ENCODE measurements at places on chromosomes 3 and 15.

DNA sequence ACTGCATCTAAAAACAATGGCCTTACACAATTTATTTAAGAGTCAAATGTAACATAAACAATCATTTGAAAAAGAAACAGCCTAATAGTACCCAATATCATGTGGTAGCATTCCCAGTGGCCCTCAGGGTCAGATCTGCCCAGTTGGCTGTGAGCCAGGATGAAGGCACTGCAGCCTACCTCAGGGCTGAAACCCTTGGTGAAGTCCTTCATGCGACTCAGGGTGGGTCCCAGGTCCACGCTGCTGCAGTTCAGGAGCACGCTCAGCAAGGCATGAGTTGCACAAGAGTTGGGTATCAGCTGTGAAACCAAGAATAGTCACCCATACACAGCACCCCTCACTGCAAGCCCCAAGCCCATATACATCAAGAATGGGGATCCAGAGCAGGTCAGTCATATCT lies 37.1 kb downstream of the SEMA3G start:
- DNase-seq, result no peak

GRCh38 chr3:101228441-101228840 lies 91.9 kb downstream of the IMPG2 start:
- DNase-seq, result no peak

DNA sequence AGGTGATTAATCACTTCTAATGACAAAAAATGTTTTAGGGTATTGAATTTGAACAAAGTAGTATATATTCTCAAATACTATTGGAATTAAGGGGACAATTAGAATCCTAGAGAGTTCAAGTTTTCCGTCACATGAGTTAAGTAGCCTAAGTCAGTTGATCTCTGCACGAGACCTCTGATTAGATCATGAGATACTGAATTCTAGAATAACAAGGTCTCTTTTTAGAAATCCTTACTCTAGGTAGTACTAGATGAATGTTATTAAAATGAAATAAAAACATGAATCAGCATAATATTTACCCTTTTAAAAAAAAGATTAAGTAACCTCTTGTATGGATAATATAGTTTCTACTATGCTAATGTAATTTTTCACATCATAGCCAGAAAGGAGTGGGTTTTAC lies 43.4 kb downstream of the MYO5A start:
- DNase-seq, result no peak

DNA sequence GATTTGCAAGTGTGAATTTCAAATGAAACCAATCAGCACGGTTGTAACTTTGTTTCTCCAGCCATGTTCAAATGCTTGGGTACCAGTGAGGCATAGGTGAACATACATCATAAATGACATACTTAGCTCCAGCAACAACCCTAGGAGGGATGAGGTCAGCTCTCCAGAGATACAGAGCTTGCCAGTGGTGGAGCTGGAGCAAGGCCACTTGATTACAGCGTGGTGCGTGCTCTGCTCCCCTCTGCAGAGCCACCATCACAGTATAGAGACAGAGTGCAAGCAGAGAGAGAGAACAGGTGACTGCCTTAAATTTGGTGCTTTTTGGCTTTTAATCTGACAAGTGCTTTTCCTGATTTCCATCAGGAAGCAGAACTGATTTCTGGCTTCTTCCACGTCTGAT lies 275.1 kb downstream of the PDZRN3 start:
- DNase-seq, result no peak

DNA sequence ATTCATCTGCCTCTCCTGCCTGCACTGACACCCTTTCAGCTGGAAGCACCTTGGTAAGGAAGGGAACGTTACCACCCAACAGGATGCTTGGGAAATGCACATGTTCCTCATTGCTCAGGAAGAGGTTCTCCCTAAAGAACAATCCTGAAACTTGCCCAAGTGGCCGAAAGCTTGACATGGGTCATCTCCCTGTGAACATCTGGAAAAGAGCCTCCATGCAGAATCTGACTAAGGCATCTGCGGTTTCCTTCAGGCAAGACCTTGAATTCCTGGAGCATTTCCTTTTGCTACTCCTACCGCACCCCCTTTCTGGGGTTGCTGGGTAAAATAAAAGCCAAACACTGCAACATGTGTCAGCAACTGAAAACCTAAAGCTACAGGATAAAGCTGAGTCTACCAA lies 68.7 kb upstream of the SNRK start:
- no peak for DNase-seq

- DNase-seq, result peak; percentile 48
Measured at GRCh38 chr3:141266797-141267555, 35.4 kb downstream of the PXYLP1 start.

DNA sequence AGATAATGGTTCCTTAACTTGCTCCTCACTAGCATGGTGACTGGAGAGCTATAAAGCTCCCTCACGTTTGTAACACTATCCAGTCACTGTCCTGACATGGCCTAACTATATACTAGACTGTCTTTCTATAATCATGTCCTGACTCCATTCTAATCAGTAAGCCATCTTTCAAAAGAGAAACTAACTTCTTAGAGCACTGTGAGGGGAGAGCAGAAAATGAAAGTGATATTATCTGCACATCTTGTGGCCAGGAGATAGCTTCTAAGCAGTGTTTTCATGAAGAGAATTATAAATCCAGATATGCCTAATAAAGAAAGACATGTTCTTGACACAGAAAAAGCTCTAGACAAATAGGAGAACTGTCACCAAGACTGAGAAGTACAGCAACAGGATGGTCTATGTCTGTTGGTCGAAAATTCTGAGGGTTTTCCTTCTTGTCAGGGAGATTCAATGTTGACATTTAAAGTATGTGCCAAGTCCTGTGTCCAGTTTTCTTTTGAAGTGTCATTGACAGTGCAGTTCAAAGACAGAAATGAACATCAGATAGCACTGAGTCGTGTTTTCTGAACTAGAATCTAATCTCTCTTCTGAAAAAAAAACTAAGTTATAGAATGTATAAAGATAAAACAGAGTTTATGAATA lies 230.6 kb upstream of the PEX5L start:
- DNase-seq, result peak; percentile 19

GRCh38 chr15:83930392-83931212 lies 276.7 kb downstream of the ADAMTSL3 start:
- DNase-seq, result no peak

GRCh38 chr3:186525369-186526255 lies 18.6 kb downstream of the CRYGS start:
- no peak for DNase-seq

DNA sequence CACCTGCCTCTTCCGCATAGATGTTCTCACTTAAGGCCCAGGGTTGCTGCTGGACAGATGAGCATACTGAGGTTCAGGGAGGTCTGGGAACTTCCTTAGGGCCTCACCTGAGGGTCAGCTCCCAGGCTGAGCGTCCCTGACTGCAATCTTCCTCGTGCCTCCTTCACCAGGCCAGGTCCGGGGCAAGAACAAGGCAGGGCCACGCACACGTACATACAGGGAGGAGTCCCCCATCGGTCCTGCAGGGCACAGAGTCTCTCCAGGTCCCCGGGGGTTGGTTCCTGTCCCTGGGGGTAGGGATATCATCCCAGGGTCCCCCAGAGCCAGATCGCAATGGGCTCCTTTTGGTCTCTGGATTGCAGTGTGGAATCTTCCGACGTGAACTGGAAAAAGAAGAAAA lies 130.1 kb downstream of the LRRK1 start:
- no peak for DNase-seq

DNA sequence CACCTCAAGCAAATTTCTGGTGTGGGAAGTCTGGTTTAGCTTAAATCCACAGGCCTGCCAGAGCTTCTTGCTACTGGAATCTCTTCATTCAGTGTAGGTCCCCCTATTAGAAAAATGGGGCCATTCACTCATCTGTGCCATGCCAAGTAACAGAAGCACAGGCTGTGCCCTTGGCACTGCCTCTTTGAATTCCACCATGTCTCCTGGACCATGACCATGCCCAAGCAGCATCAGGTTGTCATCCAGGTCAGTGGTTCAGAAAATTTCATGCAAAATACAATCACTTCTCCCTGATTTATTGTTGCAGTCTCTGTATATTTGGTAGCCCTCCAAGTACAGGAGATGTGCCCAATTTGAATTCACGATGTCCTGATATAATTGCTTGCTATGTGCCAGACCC lies 602.1 kb upstream of the ZNF385D start:
- DNase-seq, result no peak

- no peak for DNase-seq
Measured at GRCh38 chr15:74340150-74340549, 27.3 kb downstream of the CYP11A1 start.

Measured in CD4-positive, alpha-beta T cell treated with Interleukin-12 subunit alpha and Interleukin-12 subunit beta, for 1 hour (primary cell).